ENCODE measurements at places on chromosomes 5 and 9.

- DNase-seq, result no peak
These were observed 36.2 kb upstream of the CKS2 start for GRCh38 chr9:89274838-89275237.

DNA sequence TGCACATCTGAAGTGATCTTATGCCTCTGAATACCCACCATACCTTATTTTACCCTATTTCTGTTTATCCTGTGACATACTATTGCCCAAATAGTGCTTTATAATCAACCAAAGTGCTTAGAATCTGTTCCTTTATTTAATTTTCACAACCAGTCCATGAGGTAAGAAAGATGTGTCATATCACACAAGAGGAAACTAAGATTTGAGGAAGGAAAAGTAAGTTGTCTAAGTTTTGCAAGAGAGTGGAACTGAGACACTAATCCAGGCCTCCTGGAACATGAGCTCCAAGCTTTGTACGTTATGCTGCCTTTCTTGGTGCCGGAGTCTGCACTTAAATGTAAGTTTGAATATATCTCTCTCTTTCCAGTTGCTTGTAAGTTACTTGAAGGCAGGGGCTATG, 17.2 kb downstream of the KDM3B start:
- DNase-seq, result no peak

DNA sequence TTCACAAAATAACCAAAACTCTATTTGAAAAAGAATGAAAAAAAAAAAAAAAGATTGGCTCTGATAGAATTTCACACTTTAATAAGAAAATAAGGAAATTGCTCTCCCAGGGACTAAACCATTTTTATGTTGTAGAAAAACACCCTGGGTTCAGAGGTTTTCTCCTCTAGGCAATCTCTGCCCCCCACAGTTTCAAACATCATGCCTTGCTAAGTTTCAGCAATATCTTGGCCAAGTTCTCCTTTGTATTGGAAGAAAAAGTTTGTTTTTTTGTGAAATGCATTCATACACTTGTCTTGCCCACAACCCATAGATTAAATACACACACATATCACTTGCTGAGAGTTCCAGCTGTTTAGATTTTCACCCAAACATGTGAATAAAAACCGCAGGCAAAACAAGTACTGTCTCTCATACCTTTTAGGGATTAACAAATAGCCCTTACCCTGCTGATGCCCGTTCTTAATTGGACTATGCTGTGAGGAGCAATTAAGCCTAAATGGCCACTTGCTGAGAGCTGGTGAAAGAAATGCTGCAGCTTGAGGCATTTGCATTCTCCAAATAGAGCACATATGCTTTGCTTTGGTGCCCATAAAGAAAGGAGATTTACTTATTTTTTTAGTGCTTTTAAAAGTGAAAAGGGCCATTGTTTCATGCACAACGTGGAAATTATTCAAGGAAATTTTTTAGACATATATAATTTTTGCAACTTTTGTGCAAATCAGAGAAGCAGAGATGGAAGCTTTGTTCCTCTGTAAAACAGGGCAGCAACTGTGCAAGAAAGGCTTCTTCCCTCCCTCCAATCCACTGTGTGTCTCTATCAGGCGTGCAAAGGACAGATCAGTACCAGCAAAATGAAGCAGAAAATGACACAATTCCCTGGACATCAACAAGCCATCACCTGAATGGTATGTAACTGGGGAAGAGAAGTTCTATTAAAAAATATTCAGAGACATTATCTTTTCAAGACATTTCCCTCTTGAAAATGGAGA, 262.4 kb upstream of the KIF2A start:
- DNase-seq, result no peak

DNA sequence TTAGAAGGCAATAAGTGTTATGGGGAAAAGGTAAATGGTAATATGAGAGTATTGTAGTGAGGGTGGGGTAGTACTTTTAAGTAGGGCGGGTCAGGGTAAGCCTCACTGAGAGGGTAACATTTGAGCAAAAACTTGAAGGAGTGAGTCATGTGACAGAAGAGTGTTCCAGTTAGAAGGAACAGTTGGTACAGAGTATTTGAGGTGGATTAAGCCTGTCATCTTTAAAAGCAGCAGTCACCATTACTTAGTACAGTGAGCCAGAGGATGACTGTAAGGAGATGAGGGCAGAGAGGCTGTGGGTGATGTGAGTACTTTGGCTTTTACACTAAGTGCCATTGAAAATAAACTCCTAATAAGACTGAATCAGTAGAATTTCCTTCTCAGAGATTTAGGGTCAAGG, 54.8 kb downstream of the UBAP1 start:
- no peak for DNase-seq

DNA sequence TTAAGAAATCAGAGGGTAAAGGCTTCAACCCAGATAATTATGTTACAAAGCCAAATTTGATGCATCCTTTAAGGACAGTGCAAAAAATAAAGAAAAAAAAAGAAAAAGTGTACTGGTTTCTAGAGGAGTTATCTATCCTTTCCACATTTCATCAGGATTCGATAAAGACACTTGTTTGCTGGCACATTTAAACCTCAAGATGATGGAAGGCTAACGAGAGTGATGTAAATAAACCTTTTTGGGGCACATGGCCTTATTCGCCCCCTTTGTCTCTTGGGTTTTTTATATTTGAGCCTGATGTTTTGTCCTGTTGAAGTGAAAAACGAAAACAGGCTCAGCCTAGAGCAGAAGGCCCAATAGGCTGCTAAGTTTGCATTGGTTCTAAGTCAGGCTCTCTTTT, 416.5 kb downstream of the TAF11L14 start:
- DNase-seq, result no peak

DNA sequence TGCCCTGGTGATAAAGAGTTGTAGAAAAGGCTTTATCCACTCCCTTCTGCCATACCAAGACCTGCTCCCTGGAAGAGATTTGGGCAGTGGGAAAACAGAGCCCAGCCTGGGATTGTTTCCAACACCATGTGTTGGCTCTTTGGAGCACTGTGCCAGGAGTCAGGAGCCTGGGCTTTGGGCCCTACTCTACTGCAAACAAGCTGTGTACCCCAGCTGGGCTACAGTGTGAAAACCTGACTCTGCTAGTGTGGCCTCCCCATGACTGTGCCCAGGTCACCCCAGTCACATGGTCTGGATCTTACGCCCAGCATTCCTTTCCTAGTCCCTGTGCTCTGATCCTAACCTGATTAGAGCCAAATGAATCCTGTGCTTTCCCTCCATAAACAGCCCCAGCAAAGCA, 39.3 kb upstream of the SHB start:
- DNase-seq, result peak; percentile 48

- DNase-seq, result no peak
These were observed 14.9 kb downstream of the FAM151B start for GRCh38 chr5:80502800-80503199.

- DNase-seq, result no peak
These were observed 212.9 kb downstream of the ARHGEF28 start for GRCh38 chr5:73838901-73839300.

- DNase-seq, result no peak
These were observed 2.8 kb upstream of the OR2V1 start for GRCh38 chr5:181133610-181134231.

GRCh38 chr9:18438300-18438925, 35.5 kb upstream of the ADAMTSL1 start:
- no peak for DNase-seq

DNA sequence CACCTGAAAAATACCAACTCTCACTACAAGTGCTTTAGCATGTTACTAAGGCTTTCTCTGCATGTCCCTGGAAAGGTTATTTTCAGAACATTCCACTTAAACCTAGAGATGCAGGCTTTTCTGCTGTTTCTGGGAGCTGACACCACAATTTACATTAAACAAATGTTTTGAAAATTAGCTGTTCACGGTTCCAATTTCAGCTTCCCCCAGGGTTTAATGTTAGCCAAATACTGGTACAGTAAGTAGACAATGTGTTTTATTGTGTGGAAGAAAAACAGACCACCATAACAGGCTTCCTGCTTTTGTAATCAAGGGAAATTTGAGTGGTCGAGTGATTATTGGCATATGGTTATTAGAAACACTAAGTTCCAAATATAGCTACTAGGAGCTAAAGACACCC, 32.0 kb downstream of the MACROH2A1 start:
- no peak for DNase-seq

DNA sequence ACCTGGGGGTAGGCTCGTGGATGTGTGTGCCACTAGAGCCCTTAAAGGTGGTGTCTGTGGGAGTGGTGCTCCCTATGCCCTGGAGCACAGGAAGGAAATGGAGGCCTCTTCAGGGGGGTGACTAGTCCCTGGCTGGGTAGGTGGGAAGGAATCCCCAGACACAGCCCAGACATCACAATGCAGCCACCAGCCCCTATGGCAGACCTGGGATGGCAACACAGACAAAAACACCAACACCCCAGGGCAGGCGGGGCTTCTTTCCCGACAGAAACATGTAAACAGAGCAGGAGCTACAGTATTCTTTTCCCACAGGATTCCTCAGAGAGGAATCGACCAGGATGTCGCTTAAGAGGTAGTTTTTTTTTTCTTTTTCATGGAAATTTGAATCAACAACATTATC, 10.4 kb upstream of the NR5A1 start:
- DNase-seq, result no peak

DNA sequence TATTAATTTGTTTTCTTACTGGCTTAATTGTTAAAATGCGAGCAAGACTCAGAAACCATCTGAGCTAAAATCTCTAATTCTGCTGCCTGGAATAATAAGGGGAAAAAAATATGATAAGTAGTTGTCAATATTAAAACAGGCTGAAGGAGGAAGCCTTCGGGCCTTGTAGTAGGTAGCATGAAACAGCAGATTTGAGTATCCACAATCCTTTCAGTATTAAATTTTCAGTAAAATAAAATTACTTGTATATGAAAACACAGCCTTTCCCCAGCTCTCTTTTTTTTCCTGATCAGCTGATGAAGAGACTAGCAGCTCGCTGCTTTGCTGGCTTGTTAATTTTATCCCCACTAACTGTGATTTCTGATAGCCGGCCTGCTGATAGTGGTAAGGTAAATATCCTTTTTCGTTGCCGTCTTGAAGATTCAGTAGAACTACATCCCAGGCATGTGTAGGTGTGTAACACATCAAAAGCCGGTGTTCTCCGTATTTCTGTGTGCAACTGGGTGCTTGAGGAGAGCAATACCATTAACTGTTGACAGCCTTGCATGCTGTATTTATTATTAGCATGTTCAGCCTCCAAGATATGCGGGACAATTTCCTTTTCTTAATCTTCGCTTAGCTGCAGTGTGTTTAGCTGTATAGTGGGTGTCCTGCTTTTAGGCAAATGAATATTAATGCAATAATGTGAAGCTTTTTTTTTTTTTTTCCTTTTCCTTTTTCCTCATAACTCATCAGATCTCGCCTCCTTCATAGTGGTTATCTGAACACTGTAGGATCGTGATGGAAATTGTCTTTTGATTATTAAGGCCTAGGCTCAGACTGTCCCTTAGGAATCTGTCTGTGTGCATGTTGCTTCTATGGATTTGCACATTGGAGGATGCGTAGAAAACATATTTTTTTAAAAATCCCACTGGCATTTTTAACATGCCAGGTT, 144.6 kb downstream of the SMARCA2 start:
- DNase-seq, result no peak

- no peak for DNase-seq
These were observed 50.9 kb downstream of the ANKRD31 start for GRCh38 chr5:75185763-75186162.

- DNase-seq, result no peak
These were observed 43.1 kb downstream of the LNPEP start for GRCh38 chr5:96978812-96979449.

- DNase-seq, result no peak
These were observed 28.7 kb downstream of the GTF3C4 start for GRCh38 chr9:132698989-132699388.

- DNase-seq, result no peak
These were observed 70.2 kb downstream of the FBXL17 start for GRCh38 chr5:108311682-108312081.

DNA sequence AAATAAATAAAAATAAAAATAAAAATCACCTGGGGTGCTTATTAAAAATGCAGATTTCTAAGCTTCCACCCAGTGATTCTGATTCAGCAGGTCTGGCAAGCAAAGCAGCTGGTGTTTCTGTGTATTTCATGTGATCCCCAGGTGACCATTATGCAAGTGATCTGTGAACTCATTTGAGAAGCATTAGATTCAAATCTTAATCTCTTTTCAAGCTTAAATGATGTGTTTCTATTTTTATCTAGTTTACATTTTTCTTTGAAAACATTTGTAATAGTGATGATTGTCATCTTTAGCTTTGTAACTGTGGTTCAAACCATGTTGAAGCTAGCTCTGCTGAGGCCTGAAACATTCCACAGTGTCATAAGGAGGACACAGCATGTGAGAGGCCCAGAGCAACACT, 804.8 kb upstream of the ZNF608 start:
- DNase-seq, result no peak

GRCh38 chr9:116447934-116448333, 239.2 kb upstream of the TRIM32 start:
- no peak for DNase-seq

- no peak for DNase-seq
These were observed 1178.6 kb upstream of the CDH9 start for GRCh38 chr5:28216939-28217360.

DNA sequence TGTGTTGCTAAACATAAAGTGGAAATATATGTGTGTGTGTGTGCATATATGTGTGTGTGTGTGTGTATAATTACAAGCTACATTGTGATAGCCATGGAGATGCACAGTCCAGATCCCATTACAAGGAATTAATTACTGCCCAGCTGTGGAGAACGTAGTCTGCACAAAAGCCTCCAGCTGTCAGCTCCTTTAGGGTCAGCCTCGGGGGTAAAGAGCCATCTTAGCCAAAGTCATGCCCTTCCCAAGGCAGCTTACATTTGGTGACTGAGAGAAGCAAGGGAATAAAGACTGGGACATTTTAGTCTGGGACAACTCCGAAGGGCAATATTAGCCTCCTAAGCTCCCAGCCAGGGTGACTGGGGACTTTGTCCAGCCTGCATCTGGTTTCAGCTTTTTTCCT, 21.9 kb upstream of the FOCAD start:
- DNase-seq, result no peak

GRCh38 chr5:50299896-50300295, 141.2 kb downstream of the EMB start:
- no peak for DNase-seq

GRCh38 chr5:142422429-142422828, 97.6 kb upstream of the SPRY4 start:
- no peak for DNase-seq

GRCh38 chr9:715300-715699, 126.2 kb upstream of the DMRT1 start:
- no peak for DNase-seq

- DNase-seq, result no peak
These were observed 515.8 kb upstream of the ARRDC3 start for GRCh38 chr5:91898898-91899297.

GRCh38 chr5:127684726-127685467, 18.3 kb upstream of the CCDC192 start:
- DNase-seq, result no peak

GRCh38 chr5:133947431-133947841, 21.0 kb downstream of the C5orf15 start:
- DNase-seq, result peak; percentile 3
